Forelimb muscle (tissue), 1 donor: ENCODE measurements at places on chromosomes 2 and 18. TPM values are rescaled to one million over a fixed set of nuclear protein-coding genes. Genes with fewer than 3 reads are reported as not detected.

LRATD1 gene
- polyA plus RNA-seq, result 10.0 TPM

PTRHD1 gene
- 43.7 TPM for polyA plus RNA-seq

BOLL gene
- polyA plus RNA-seq, result 1.6 TPM

GALR1 gene
- 0.01 TPM for polyA plus RNA-seq

SLC30A3 gene
- 0.85 TPM for polyA plus RNA-seq

STPG4 gene
- polyA plus RNA-seq, result not detected

COLEC11 gene
- 0.40 TPM for polyA plus RNA-seq

CDH20 gene
- 1.4 TPM for polyA plus RNA-seq
